Dorsolateral prefrontal cortex (tissue), 122 donors: ENCODE measurements at places on chromosomes 12 and 14.
A peak's percentile ranks its signal among the peaks of the same experiment; 100 is the strongest.

DNA sequence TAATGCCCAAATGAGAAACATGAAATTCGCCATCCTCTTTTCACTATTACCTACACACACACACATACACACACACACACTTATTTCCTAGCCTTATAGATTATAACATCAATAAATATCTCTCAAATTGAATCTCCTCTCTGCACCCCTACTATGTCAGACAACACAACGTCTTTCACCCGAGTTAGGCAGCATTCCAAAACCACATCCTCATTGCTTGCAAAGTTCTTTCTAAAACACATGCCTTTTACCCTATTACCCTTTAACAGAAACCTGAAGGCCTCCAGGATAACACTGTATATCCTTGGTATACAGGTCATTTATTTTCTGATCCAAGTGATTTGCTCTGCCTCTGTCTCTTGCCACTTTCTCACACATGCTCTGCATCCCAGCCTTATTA, 56.3 kb downstream of the KCNH5 start:
- DNase-seq = no peak

- DNase-seq = no peak
Observed at GRCh38 chr14:102593061-102593824, 794 bp downstream of the RCOR1 start.

DNA sequence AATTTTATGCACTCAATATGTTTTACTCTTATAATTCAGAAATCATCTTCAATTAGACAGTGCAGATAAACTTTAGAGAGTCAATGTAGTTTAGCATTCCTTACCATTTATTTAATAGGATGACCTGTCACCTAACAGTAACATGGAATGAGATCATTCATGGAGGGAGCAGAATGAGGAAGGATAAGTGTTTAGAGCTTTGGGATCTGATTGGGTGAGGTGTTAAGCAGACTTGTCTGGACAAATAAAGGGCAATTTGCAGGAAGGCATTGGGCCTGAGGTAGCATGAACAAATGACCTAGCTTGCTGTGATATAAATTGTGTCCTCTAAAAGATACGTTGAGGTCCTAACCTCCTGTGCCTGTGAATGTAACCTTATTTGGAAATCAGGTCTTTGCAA, 187.4 kb downstream of the C12orf42 start:
- no peak for DNase-seq

GRCh38 chr14:96216627-96217026, 12.0 kb downstream of the BDKRB2 start:
- no peak for DNase-seq

- no peak for DNase-seq
Observed at GRCh38 chr14:61116369-61116768, 135.3 kb downstream of the SLC38A6 start.

GRCh38 chr12:56661560-56661959, 15.8 kb upstream of the ATP5F1B start:
- no peak for DNase-seq

- no peak for DNase-seq
Observed at GRCh38 chr14:36394593-36394992, 74.2 kb upstream of the MBIP start.

GRCh38 chr14:61335671-61336275, 14.4 kb downstream of the PRKCH start:
- DNase-seq = no peak

DNA sequence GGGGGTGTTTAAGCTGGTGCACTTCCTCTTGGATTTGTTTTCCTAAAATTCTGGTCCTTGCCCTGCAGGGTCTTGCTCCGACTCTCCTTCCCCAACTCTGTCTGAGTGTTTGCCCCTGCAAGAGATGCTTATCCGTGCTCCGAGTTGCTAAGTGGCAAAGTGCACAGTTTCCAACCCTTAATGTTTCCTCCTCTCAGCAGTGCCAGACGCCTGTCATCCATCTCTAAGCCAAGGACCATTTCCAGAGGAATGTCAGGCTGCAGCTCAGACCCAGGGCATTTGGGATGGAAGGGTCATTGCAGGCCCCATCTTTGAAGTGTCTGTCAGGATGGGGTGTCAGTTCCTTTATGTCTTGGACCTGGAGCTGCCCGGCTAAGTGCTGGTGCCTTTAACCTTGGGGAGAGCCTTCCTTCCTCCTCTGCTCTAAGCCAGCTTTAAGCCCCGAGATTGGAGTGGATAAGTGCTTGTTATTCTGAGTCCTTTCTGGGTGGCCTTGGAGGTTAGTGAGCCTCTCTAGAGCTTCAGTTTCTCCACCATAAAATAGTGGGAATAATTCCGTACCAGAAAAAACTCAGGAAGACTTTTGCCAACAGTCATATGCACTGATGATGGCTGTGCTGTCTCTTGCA, 15.0 kb downstream of the WNT5B start:
- DNase-seq = no peak

GRCh38 chr14:28754209-28754985, 12.2 kb upstream of the FOXG1 start:
- DNase-seq = no peak

- DNase-seq = no peak
Observed at GRCh38 chr12:105980085-105980484, 158.7 kb downstream of the NUAK1 start.

DNA sequence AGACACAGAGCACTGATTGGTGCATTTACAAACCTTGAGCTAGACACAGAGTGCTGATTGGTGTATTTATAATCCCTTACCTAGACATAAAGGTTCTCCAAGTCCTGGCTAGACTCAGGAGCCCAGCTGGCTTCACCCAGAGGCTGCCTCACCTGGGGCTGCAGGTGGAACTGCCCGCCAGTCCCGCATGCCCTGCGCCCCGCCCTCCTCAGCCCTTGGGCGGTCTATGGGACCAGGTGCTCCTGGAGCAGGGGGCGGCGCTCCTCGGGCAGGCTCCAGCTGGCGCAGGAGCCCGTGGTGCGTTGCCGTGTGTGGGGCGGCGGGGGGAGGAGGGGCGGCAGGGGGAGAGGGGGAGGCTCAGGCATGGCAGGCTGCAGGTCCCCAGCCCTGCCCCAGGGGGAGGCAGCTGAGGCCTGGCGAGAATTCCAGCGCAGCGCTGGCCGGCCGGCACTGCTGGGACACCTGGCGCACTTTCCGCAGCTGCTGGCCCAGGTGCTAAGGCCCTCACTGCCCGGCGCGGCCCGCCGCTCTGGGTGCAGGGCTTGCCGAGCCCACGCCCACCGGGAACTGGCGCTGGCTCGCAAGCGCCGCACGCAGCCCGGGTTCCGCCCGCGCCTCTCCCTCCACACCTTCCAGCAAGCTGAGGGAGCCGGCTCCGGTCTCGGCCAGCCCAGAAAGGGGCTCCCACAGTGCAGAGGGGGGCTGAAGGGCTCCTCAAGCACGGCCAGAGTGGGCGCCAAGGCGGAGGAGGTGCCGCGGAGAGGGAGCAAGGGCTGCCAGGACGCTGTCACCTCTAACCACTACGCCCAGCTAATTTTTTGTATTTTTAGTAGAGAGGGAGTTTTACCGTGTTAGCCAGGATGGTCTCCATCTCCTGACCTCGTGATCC, 3.1 kb upstream of the SLCO1B3 start:
- no peak for DNase-seq

- DNase-seq = peak; percentile 27
Observed at GRCh38 chr12:6684609-6685008, 4.6 kb downstream of the ZNF384 start.

DNA sequence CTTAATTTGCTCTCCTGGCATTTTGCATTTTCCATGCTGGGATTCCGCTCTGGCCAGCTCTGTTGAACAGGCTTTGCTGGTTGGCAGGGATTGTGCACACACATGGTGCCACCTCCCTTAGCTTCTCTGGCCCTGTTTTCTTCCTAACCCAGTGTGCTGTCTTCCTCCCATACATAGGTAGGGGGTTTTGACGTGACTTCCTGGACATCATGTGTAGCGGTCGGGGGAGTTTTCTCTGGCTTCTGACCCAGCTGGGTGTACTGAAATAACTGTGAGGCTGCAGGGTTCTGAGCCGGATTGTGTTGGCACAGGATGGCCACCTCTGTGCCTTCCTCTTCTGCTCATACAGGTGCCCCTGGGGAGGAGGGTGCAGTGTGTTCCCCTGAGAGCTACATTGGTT, 25.7 kb downstream of the C14orf132 start:
- DNase-seq = no peak

DNA sequence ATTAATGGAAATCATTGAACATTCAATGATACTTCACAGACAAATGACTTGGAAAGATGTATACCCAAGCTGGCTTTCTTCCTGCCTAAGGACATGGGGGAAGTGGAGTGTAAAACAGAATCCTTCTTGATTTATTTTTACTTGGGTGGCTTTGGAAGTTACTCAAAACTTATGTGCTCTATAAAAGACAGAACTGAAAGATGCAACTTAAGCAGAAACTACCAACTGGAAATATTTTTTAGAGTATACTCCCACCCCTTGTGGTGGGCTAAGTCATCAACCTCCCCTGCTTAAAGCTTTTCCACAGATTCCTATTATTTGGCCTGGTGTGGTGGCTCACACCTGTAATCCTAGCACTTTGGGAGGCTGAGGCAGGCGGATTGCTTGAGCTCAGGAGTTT, 126.0 kb upstream of the ATP2B1 start:
- no peak for DNase-seq

DNA sequence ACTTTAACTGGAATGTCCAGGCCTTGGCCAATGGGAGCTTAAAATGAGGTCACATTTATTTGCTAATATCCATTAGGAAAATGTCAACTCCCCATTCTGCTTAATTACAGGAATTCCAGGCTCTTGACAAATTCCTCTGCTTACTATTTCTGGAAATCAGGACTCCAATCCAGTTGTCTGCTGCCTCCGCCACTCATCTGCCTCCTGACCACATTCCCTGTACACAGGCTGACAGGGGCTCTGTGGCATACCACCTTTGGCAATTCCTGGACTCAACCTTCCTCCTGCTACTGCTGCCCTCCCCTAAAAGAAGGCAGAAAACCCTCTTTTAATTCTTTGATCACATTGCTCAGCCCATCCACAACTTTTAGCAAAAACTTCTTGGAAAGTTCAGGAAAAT, 37.9 kb downstream of the KICS2 start:
- DNase-seq = no peak

DNA sequence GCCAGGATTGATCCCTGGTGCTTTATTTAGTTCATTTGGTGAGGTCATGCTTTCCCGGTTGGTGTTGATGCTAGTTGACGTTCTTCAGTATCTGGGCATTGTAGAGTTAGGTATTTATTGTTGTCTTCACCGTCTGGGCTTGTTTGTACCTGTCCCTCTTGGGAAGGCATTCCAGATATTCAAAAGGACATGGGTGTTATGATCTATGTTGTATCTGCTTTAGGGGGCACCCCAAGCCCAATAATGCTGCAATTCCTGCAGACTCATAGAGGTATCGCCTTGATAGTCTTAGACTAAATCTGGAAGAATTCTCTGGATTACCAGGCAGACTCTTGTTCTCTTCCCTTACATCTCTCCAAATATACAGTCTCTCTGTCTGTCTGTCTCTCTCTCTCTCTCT, 42.1 kb downstream of the AK7 start:
- no peak for DNase-seq

DNA sequence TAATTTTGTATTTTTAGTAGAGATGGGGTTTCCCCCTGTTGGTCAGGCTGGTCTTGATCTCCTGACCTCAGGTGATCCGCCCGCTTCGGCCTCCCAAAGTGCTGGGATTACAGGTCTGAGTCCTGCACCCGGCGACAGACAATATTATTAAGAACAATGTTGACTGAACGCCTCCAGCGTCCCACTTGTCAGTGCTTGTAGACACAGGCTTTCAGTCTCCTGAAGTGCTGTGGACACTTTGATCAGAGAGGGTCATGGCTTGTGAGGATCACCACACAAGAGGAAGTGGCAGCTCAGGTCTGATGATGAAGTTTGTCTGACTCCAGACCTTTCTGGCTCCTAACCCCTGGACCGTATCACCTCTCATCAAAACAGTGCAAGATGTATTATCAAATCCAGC, 114.6 kb downstream of the CHST11 start:
- DNase-seq = no peak

GRCh38 chr14:74638066-74638465, 26.0 kb upstream of the LTBP2 start:
- DNase-seq = no peak

DNA sequence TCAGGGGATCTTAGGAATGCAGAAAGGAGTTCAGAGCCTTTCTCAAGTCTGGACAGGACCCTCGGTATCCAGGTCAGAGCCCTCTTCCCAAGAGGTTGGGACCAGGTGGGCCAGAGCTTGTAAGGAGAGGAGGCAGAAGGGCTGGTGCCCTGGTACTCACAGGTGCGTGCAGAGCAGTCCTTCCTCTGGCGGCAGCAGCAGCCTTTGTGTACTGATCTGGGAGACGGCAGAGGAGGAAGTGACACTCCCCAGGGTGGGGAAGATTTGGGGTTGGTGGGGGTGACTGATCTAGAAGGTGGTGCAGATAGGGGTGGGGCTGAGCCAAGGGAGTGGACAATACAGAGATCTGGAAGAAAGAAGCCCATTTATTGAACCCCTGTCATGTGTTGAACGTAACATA, at the start of gene ITGB7:
Gene ITGB7, minus strand, starts transcription at position 210 of the 400 bp plus-strand sequence. CDS start 6,808 bp downstream, outside the sequence.
- no peak for DNase-seq

DNA sequence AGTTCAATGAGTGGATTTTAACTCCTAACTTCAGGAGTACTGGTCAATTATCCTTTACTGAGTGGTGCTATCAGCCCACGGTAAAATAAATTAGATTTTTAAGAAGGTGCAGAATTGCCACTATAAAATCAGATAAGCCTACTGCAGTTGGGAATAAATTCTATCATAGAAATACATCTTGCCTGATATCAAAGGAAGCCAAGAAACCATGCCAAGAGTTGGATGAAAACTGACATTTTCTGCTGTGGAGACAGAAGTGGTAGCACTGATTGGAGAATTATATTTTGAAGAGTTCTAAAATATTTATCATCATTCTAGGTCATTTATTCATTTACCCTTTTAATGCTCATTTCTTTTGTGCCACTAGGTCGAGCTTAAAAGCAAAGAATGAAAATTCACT, 465.1 kb downstream of the APAF1 start:
- DNase-seq = no peak

DNA sequence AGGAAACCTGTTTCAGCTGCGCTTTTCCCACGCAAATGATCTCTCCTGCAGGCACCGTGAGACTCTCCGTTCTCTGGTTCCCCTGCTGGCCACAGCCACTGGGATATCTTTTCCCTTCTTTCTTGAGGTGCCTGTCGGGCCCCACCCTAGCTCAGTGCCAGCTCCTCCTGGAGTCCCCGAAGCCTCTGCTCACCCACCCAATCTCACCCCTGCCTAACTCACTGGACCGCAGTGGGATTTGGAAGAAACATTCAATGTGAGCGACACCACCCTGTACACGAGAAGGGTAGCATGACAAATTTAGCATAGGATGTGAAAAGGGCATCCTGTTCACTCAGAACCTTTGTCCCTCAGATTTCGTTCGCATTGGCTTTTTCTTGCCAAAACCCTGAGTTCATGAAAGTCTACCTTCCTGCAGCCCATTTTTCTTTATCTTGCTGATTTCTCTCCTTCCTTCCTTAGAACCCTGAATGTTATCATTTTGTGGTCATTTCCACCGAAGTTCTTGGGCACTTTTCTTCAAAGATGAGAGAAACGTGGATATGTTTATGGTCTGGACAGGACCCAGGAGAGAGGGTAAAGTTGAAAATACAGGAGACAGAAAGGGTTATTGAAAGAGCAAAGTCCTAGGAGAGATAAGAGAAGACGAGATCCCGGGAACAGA, 63.6 kb upstream of the ELK3 start:
- DNase-seq = no peak
